ENCODE measurements at places on chromosomes 11 and 22.

GRCh38 chr11:83063073-83063754 lies 8.5 kb downstream of the RAB30 start:
- no peak for DNase-seq

DNA sequence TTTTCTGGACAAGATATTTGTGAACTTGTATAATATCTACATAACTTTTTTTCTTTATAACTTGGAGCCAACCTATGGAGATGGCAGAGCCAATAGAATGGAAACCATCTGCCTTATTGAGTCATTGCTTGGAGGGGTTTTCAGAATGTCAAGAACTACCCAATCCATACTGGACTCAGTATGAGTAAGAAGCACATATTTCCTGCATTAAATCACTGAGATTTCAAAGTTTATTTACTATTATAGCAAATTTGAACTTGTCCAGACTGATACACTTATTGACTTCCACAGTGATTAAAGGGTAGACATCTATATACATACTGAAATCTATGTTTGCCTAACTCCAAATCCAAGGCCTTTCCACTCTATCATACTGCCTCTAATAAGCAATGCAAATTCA lies 704.0 kb downstream of the KCNA4 start:
- DNase-seq: no peak

GRCh38 chr11:69479591-69480271 lies 1.7 kb upstream of the LINC01488 start:
- DNase-seq: no peak

DNA sequence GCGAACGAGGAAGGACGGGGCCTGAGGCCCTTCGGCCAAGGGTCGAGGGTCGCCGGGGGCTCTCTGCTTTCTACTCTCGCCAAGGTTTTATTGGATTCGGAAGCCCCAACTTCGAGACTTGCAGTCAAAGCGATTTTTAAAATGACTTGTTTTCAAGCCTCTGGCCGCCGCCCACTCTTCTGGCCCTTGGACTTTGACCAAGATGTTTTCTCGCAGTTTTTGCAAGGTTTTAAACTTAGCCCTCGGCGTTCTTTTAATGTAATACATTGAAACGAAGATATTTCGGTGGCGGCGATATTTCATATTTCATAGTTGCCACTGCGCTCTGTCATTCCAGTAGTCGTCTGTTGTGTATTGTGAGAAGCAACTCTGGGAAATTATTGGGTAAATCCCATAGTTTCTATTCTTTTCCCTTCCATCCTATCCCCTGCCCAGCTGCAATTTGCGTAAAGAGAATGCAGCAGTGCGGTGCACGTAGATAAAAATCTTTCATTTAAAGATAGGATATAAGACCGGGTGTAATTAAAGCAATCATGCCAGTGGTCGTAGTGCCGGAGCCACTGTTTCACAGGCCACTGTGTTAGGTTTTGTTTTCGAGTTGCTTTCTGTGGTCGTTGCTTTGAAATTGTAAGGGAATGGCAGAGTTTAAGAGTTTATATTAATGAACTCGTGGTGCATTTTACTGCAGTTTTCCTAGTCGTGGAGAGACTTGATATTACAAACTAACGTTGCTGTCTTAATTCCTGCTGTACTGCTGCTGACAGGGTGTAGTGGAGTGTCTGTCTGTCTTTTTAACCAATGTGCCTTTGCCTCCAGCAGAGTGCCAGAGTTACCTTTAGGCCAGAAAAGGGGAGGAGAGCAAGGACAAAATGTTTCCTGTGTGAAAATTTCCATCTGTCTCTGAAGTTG lies 702 bp downstream of the BIRC2 start:
- DNase-seq: no peak

GRCh38 chr11:77270921-77271320 lies 30.6 kb downstream of the GDPD4 start:
- no peak for DNase-seq

GRCh38 chr22:40410731-40411505 lies 40.5 kb downstream of the SGSM3 start:
- no peak for DNase-seq

- DNase-seq: no peak
Observed at GRCh38 chr22:43424201-43424600, 12.4 kb downstream of the MPPED1 start.

GRCh38 chr11:69416762-69417698 lies 64.4 kb upstream of the LINC01488 start:
- DNase-seq: no peak

DNA sequence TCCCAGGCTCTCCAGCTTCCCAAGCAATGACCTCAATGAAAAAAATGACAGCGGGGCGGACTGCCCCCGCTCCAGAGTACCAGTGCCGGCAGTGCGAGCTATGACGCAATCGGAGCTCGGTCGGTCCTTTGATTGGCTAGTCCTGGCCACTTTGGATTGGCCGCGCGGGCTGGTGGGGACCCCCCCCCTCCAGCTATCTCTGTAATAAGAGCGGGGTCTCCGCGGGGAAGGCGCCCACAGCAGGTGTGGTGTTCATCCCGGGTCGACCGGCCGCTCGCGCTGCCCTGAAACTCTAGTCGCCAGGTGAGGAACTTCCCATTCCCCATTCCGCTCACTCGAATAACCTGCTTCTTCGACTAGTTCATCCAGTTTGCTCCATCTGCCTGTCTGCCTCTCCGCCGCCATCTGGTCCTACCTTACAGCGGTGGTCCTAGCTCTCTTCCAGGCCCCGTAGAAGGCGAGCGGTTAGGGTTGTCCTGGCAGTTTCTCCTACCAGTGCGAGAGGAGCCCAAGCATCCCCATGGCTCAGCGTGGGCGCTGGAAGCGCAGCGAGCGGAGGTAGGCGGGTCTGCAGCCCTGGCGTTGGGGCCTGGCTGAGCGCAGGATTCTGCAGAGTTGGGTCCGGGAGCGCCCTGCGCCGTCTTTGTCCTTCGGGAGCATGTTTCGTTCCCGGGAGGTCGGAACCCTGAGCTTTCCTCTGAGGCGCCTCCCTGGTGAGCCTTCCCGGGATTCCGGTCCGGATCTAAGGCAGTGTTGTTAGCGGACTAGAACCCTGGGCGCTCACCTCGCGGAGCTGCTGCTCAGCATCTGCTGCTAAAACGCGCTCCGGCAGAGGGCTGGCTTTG lies at the start of gene CALCB:
TSS of gene CALCB (plus strand) at position 233 of the 845 bp plus-strand sequence. CDS start 1,126 bp downstream, outside the sequence.
- no peak for DNase-seq

- no peak for DNase-seq
Observed at GRCh38 chr11:15704556-15704955, 589.8 kb downstream of the INSC start.

- no peak for DNase-seq
Observed at GRCh38 chr11:45664376-45665205, 831 bp downstream of the CHST1 start.

DNA sequence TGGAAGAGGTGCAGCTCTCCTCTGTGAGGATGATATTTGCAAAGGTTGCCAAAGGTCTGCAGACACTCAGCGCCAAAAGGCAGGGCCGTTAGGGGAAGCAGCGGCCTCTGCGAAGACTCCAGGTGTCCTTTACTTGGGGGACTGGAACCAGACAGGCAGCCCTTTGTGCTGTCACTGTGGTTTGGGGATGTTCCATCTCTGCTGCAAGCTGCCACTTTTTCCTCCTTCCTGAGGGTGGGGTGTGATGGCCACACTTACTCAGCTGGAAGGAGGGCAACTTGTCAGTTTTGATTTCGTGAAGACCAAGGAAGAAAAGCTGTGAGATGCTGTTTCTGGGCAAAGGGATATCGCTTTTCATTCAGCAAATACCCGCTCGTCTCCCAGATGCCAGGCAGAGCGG lies 96.5 kb upstream of the PRR5 start:
- no peak for DNase-seq

GRCh38 chr22:17705951-17706900 lies 67.7 kb downstream of the BCL2L13 start:
- DNase-seq: peak; percentile 88

DNA sequence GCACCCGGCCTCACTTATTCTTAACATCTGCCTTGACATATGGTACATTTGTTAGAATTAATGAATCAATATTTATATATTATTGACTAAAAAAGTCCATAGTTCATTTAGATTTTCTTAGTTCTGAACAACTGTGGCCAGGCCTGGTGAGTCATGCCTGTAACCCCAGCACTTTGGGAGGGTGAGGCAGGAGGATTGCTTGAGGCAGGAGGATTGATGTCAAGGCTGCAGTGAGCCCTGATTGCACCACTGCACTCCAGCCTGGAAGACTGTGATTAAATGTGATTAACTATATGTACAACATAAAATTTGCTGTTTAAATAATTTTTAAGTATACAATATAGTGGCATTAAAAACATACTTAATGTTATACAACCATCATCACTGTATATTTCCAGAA lies 5.6 kb downstream of the UVRAG start:
- no peak for DNase-seq

- no peak for DNase-seq
Observed at GRCh38 chr11:64531906-64532312, 59.1 kb upstream of the SLC22A12 start.

DNA sequence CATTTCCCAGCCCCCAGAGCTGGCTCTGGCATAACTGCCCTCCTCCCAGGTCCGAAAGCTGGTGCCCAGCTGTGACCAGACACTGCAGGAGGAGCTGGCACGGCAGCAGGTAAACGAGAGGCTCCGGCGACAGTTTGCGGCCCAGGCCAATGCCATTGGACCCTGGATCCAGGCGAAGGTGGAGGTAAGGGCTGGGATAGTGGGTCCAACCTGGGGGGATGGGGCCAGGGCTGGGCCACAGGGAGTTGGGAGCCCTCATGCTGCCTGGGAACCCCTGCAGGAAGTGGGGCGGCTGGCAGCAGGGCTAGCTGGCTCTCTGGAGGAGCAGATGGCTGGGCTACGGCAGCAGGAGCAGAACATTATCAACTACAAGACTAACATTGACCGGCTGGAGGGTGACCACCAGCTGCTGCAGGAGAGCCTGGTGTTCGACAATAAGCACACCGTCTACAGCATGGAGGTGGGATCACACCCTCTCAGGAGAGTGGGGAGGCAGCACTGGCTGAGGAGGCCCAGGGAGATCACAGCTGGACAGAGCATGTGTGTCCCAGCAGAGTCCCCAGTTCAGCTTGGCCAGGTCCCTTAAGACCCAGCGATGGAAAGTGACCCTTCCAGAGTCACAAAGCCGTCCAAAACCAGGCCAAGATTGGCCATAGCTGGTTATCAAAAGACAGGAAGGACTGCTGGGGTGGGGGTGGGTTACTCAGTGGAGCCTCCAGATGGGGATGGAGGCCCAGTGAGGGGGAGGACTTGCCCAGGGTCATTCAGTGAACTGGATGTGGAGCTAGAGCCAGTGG lies 7.0 kb downstream of the CTSF start:
- no peak for DNase-seq

GRCh38 chr22:40486962-40487602 lies 116.7 kb downstream of the SGSM3 start:
- no peak for DNase-seq

DNA sequence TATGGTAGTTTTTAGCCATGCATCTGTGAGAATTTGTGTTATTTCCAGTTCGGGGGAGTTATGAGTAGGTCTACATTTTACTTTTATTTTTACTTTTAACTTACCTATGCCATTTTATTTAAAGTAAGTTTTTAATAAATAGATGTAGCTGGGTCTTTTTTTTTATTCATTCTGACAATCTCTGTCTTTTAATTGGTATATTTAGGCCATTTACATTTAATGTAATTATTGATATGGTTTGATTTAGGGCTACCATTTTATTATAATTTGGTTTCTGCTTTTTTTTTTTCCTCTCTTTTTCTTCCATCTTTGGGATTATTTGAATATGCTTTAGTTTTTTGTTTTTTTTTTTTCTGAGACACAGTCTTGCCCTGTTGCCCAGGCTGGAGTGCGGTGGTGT lies 1.9 kb downstream of the SWAP70 start:
- DNase-seq: no peak

All from HTR-8/SVneo (cell line).